ENCODE measurements at places on chromosomes 5 and 9.

- no peak for DNase-seq
These were observed 94.2 kb upstream of the COL5A1 start for GRCh38 chr9:134547161-134548100.

- no peak for DNase-seq
These were observed 1.7 kb downstream of the PDCD1LG2 start for GRCh38 chr9:5511935-5512580.

GRCh38 chr5:2187687-2188086 lies 305.0 kb upstream of the IRX4 start:
- no peak for DNase-seq

- no peak for DNase-seq
These were observed 595 bp downstream of the PDLIM7 start for GRCh38 chr5:177496727-177497291.

DNA sequence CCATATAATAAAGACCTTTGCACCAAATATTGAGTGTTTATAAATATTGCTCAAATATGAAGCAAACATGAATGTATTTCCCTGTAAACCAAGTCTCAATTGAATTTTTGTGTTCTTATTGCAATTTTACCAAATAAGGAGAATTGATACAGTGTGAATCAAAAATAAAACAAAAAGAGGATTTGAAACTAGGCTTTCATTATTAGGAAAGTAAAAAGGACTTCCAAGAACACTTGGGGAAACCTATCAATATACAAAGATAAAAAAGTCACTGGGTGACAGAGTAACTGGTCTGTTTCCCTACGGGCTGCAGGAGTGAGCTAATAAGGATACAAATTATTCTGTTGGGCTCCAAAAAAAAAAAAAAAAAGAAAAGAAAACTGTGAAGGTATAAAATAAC lies 44.8 kb upstream of the SNX2 start:
- no peak for DNase-seq

- peak; percentile 59 for DNase-seq
These were observed 6.3 kb upstream of the MED7 start for GRCh38 chr5:157148734-157149615.

- DNase-seq = no peak
These were observed 294.9 kb upstream of the IRX1 start for GRCh38 chr5:3300726-3301125.

DNA sequence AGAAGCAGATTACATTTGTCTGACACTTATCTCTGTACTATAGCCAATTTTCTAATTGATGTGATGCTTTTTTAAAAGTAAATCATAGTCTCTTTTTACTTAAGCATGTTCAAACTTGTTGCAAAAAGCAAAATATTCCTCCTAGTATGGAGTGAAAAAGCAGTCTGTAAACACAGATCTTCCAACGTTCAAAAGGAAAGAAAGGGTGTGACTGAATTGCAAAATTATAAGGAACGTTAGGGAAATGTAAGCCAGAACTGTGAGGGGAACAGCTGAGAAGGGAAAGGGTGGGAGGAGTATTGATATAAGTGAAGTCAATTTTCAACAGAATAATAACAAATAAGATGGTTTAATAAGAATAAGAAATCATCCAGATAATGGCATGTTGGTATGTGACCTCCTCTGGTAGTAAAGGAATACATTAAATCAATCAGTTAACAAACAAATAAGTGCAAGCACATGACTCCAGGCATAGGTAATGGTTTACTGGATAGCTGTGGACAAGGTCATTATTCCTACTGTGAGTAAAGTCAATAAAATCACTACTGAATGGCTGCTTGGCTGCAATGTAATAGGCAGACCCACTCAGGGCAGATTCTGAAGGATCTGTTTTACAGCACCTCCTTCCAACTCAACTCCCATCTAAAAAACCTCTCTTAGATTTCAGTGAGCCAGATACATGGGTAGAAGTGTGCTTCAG lies 239.1 kb upstream of the NMUR2 start:
- DNase-seq = no peak

DNA sequence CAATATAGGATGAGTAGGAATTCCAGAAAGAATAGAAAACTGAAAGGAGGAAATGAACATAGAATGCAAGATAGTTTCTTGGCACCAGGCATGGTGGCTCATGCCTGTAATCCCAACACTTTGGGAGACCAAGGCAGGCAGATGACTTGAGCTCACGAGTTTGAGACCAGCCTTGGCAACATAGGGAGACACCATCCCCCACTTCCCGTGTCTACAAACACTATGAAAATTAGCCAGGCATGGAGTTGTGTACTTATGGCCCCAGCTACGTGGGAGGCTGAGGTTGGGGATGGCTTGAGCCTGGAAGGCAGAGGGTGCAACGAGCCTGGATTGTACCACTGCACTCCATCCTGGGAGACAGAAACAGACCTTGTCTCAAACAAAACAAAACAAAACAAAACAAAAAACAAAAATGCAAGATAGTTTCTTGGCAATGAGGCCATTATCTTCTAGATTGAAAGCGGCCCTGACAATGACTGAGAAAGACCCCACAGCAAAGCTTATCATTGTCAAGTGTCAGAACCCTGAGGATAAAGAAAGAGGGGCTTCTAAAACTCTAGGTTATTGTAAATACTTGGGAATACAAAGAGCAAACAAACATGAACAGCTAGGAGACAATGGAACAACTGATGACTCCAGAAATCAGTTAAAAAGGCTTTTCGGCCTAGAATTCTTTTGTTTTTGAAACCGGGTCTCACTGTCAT lies 9.2 kb downstream of the SQSTM1 start:
- DNase-seq = no peak

DNA sequence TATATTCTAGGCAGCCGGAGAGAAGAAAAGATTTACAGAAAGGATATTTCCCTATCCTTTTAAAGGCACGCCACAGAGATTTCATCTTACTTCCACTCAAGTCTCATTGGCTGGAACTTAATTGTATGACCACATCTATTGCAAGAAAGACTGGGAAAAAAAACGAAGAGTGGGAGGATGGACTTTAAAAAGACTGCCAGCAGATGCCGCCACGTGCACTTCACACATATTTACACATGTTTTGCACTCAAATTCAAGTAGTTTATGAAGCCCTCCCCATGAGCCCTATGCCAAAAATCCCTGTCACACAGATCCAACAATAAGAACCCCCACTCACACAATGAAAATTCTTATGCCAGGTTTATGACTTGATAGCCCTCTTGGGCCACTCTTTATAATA lies 138.5 kb upstream of the TYRP1 start:
- no peak for DNase-seq

GRCh38 chr9:29039258-29039657 lies 1466.0 kb upstream of the C9orf72 start:
- no peak for DNase-seq

- no peak for DNase-seq
These were observed 301.8 kb downstream of the TLE1 start for GRCh38 chr9:81387360-81388106.

- no peak for DNase-seq
These were observed 117.4 kb upstream of the PRSS3 start for GRCh38 chr9:33677961-33678360.

DNA sequence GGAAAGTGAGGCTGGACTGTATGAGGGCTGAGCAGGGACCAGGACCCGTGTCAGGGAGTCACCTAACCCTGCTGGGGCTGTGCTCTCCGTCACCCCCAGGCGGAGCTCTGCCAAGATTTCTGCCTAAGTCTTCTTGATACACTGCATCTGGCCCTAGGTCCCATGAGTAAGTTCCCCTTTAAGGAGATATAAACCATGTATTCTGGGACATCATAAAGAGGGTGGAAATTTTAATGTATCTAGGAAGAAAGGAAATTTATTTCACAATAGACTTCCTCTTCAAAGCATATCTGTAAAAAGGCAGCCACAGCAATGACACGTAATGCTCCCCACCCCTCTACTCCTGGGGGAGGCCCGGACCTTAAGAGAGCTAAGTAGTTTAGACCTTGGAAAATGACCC lies 183.4 kb downstream of the FBXL7 start:
- DNase-seq = no peak

DNA sequence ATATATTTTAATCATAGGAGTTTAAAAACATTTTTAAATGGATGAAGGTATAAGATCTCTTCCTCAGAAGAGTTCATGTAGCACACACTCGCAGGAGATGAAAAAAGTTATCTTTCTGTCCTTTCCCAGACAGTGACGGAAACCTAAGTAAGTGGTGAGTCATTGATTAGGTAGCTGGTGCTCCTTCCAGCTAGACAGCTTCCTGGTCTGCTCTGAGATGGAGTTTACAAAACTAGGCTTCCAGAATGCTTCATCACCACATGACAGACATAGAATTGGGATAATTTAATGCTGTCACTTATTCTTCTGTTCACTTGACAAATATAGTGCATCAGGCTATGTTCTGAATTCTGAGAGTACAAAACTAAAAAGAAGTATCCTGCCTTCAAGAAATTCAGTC lies 2393.0 kb upstream of the C9orf72 start:
- DNase-seq = no peak

GRCh38 chr5:155884041-155884440 lies 442.9 kb upstream of the SGCD start:
- no peak for DNase-seq

DNA sequence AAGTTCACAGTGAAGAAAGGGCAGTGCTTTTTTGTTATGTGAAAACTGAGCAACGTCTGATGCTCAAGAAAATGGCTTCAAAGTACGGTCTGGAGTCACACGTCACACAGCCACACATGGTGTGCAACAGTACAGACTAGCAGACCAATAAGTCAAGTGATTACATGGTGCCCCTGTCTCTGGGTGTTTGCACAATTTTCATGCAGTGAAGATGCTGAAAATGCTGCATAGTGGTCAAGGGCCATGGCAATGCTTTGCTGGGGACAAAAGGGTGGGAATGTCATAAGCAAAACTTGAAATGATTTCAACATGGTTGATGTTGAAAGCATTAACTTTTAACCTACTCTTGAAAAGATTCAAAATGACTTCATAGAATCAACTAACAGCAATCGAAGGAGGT lies 231.2 kb downstream of the EBF1 start:
- no peak for DNase-seq

GRCh38 chr5:107666051-107666655 lies 4.6 kb downstream of the EFNA5 start:
- DNase-seq = no peak

DNA sequence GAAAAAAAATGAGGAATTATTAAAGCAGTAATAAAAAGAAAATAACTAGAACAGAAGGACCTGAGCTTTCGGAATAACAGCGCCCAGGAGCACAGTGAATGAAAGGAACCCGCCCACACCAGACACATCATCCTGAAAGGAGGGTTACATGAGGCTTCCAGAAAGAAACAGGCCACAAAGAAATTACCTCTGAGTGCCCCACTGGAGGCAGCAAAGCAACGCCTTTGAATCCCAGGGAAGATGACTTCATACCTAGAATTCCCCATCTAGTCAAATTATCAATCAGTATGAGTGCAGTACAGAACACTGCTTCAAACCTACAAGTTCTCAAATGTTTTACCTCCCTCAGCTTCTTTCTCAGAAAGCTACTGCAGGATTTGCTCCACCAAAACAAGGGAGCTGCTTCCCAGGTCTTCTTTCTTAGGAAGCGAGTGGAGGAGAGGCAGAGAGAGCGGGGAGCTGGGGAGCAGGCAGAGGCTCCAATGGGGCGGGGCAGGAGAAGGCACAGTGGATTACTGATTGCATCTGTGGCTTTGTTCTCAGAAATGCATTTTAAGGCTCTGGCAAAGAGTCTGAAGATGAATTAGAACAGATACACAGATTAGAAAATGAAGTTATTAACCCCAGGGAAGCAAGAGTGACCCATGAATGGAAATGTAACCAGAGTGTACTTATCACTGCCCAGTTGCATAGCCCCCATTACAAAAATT lies 87.1 kb downstream of the SEMA4D start:
- no peak for DNase-seq

- DNase-seq = no peak
These were observed 564.0 kb downstream of the PSAT1 start for GRCh38 chr9:78860801-78861475.

DNA sequence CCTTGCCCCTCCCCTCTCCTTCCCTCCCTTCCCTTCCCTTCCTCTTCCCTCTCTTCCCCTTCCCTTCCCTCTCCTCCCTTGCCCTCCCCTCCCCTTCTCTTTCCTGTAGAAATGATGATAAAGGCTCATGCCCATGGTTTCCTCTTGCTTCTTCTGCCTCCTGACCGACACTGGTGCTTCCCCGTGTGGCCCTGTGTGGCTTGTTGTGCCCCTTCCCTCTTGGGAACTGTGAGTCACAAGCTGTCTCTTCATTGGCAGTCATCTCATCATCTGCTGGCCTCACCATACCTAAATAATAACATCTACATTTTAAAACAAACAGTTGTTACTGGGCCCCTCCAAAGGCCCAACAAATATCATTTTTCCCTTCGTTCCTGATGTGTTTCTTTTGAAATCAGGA lies 11.7 kb upstream of the CARNMT1 start:
- DNase-seq = no peak

- no peak for DNase-seq
These were observed 488.7 kb upstream of the CYLC2 start for GRCh38 chr9:102506406-102506805.

GRCh38 chr9:18743971-18744370 lies 270.0 kb downstream of the ADAMTSL1 start:
- no peak for DNase-seq

DNA sequence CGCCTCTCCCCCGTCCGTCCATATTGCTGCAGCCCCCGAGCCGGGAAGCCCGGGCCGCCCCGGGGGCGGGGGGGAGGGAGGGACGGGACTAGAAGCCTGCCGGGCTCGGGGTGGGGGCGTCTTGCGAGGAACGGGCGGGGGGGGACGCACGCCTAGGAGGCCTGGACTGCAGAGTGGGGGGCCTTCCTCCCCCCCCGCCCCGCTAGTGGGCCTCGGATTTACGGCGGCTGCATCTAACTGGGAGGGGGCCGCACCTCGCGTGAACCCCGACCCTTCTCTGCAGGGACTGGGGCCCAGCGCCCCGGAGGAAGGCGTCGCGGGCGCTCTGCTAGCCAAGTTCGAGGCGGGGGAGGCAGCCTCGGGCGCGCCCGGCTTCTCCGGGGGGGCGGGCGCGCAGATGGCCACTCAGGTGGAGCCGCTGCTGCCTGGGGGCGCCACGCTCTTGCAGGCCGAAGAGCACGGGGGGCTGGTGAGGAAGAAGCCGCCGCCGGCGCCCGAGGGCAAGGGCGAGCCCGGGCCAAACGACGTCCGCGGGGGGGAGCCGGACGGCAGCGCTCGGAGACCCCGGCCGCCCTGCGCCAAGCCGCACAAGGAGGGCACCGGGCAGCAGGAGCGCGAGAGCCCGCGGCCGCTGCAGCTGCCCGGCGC lies at the start of gene LARP1:
Gene LARP1 (plus strand): TSS at position 17 of the 648 bp plus-strand sequence. CDS start 381 bp downstream, at position 398.
- no peak for DNase-seq

DNA sequence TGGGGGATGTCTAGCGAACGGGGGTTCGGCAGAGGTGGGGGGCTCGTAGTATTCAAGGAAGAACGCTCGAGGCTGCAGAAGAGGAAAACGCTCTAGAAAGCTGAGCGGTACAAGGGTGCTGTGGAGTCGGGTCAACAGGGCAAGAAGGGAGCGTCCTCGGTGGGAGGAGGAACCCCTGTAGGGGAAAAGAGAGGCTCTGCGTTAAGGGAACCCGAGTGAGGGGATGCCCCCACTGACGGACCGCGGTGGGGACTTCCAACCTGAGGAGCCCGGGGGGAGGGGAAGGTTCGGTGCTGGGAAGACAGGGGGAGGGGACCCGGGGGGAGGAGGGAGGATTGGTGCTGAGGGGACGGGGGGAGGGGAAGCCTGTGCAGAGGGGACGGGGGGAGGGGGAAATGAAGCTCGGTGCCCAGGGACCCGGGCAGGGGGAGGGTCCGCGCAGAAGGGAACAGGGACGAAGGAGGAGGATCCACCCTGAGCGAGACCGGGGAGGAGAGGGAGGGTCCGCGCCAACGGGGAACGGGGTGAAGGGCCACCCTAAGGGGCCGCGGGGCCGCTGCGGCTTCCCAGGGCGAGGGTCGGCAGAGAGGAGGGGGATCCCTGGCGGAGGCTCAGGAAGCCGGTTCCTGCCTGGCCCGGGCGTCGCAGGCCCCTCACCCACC lies 621 bp downstream of the NR6A1 start:
- no peak for DNase-seq

- no peak for DNase-seq
These were observed 21.2 kb upstream of the SARDH start for GRCh38 chr9:133759146-133759900.

All from nucleus accumbens (tissue), 56 donors.